ENCODE measurements at places on chromosomes 11 and 22.

DNA sequence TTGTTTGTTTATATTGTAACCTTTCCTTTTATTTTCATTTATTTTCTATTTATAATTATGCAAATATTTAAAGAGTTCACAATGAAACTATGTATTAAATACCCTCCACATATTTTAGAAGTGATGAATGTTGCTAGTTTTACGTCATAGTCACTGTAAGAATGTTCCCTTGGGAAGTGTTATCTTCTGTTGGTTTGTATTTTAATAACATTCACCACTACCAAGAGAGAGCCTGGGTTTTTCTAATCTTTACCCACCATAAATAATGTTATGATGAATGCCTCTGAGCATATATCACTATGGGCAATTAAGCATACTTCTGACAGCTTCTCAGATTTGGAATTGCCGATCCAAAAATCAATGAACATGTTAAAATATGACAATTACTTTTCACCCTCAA, 80.7 kb downstream of the GGT1 start:
- DNase-seq, result no peak

GRCh38 chr11:10862446-10862845, 4.6 kb upstream of the ZBED5 start:
- DNase-seq, result no peak

GRCh38 chr11:132357811-132358572, 987.6 kb downstream of the NTM start:
- no peak for DNase-seq

DNA sequence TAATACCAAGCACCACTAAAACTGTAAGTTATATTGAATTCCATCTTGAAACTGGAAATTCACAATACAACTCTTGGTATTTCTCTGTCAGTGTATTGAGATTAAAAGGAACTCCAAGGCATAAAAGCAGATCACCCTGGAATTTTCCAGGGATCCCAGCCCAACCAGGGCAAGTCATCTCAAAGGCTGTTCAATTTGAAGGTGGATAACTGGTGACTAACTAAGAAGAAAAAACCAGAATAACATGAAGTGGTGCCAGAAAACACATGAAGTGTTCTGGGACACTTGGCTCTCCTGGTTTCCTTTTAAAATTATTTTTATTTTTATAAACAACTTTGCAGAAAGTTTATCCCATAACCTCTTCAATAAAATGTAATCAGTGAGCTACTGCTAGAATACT, 7.8 kb upstream of the BMAL1 start:
- DNase-seq, result no peak

GRCh38 chr11:27363576-27364117, 632 bp upstream of the CCDC34 start:
- no peak for DNase-seq

GRCh38 chr22:39990686-39991085, 4.1 kb upstream of the FAM83F start:
- no peak for DNase-seq

- DNase-seq, result no peak
These were observed 14.3 kb upstream of the SCARF2 start for GRCh38 chr22:20451920-20452319.

GRCh38 chr11:134045799-134046635, 22.9 kb upstream of the JAM3 start:
- DNase-seq, result no peak

GRCh38 chr11:10807493-10808234, 1.1 kb downstream of the EIF4G2 start:
- no peak for DNase-seq

DNA sequence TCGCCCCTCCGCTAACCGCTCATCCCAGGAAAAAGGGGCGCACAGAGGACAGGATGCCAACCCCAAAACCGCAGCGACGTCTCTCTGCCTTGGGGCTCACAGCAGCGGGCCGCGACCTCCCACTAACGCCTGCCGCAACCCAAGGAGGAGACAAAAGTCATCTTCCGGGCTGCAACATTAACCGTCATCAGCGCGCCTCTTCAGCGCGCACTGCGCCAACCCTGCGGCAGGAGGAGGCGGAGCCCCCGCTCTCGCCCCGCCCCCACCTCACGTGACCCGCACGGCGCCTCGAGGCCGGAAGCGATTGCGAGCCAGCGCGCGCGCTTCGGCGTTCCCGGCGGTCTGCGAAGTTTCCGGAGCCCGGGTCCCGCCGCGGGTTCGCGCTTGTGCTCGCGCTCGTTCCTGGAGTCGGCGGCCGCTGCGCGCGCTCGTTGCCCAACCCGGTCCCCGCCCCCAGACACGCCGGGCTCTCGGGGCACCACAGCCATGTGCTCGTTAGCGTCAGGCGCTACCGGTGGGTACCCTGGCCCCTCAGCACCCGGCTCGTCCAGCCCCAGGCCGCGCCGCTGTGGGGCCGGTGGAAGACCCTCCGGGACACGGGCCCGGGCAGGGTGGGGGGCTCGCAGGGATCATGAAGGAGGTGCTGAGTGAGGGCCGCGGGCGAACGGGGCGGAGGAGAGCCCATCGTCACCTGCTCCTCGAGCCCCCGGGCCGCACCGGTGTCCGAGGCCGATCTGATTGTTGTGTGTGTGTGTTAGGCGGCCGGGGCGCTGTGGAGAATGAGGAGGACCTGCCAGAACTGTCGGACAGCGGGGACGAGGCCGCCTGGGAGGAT, at the start of gene PRMT3:
PRMT3 (plus strand) TSS at position 456 of the 835 bp plus-strand sequence; CDS start at position 487, 31 bp downstream.
- DNase-seq, result peak; percentile 58

DNA sequence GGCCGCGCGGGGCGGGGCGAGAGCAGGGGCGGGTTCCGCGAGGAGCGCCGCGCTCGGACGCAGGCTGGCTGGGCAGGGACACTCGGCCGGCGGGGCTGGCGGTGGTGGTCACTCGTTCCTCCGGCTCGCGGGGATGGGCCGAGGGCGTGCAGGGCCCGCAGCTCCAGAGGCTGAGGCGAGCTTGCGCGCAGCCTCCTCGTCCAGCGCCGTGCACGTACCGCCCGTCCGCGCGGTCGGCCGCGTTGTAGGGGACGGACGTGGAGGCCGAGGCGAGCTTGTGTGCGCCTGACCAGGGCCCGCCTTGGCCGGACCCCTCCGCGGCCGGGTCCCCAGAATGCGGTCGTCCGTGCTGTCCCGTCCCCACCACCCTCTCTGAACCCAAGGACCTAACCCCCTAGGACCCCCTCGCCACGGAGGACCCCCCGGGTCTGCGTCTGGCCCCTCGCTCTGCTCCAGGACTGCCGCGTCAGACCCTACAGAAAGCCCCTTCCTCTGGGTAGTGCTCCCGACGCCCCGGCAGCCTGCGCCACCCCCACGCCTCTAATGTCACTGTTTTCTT, 569 bp upstream of the YPEL1 start:
- DNase-seq, result no peak

- no peak for DNase-seq
These were observed 6.2 kb downstream of the PICALM start for GRCh38 chr11:86062719-86063118.

GRCh38 chr11:109739379-109739778, 317.4 kb downstream of the C11orf87 start:
- DNase-seq, result no peak

GRCh38 chr11:124222407-124222806, 18.5 kb upstream of the OR8G1 start:
- DNase-seq, result no peak

GRCh38 chr22:47698906-47699305, 936.5 kb downstream of the TBC1D22A start:
- no peak for DNase-seq

DNA sequence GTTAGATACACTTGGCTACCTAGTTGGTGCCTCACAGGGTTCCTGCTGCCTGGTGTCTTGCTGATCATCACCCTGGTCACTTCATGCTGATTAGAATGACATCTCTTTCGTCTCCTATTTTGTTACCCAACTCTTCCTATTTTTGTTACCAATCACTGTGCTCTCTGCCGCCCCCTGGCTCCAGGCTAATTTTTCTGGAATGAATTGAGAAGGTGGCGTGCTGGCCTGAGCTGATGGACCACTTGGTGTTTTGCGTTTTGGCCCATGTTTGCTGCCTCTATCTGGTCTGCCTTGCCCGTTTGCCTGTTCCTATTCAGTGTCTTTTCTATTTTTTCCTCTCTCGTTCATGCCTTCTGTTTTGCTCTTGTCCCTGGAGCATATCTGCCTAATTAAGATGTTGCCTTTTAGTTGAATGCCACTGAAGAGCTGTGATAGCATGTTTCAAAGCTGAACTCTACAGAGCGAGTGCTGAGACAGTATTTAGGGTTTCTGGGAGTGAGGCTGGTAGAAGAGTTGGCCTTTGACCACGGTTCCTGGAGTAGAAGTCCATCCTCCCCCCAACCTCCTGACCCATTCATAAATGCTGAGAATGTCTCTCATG, 5.9 kb upstream of the ATF4 start:
- no peak for DNase-seq

DNA sequence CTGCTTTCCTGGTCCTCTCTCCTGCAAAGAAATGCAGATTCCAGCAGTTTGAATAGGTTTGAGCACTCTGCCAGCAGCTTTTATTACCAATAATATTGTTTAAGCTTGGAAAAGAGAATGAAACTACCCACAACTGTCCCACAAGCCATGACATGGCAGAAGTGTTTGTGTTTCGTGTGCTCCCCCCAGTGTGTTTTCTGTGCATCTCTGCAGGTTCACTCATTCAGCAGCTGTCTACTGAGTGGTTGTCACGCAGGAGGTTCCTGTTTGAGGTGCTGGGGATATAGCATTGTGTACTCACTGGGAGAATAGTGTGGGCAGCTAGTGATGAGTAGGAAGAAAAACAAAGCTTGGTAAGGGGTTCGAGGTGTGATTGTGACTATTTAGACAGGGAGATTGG, 55.3 kb upstream of the SUSD2 start:
- DNase-seq, result no peak

- DNase-seq, result no peak
These were observed 7.0 kb downstream of the CD81 start for GRCh38 chr11:2383852-2384804.

- DNase-seq, result no peak
These were observed 50.7 kb downstream of the RRAS2 start for GRCh38 chr11:14308114-14308896.

DNA sequence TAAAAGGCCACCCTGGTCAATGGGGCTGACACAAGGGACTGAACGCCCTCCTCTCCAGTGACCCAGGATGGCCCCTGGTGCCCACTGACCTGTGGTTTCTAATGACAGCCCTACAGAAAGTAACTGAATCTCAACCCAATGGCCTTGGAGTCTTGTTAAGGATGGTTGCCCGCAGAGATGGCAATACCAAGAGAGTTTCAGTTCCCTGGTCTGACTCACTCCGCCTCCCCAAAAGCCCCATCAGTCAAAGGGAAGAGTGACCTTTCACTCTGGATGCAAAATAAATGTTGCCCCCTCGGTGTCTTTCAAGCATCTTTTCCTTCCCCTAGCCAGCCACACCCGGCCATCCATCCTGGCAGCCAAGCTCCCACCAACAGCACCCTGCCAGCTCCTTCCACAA, 57.7 kb upstream of the ISX start:
- DNase-seq, result no peak

- DNase-seq, result no peak
These were observed 534.5 kb downstream of the LRRC4C start for GRCh38 chr11:40924915-40925314.

DNA sequence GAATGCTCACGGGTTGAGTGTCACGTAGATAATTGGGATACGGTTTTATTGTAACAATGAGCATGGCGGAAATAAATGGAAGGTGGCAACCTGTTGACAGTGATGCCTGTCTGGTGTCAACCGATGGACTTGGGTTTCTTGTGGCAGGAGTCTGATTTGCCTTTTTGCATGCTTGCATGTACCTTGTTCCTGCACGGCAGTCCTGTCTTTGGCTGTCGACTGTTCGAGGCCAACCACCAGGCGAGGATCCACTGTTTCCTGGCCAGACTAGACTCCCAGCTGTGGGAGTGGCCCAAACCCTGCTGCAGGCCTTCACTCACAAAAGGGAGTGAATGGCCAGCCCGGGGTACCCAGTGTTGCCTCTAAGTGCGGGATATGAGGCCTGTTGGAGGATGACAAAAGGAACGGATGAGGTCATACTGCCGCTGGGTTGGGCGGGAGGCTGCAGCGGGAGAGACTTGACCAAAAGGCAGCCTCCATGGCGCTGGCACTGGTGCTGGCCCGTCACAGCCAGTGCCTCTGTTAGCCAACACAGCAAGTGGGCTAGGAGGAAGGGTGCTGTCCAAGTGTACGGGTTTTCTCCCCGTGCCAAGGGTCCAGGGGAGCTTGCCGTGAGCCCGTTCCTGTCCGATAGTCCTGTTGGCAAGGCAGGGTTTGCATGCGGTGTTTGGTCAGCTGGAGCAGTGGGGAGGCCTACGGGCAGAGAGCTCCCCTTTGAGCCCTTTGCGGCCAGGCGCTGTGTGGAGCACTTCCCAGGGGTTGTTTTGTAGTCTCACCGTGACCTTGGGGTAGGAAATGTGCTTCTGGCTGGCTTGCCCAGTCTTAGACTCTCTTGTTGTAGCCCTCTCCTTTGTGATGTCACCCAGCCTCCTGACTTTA, 974 bp downstream of the DGCR8 start:
- DNase-seq, result no peak

DNA sequence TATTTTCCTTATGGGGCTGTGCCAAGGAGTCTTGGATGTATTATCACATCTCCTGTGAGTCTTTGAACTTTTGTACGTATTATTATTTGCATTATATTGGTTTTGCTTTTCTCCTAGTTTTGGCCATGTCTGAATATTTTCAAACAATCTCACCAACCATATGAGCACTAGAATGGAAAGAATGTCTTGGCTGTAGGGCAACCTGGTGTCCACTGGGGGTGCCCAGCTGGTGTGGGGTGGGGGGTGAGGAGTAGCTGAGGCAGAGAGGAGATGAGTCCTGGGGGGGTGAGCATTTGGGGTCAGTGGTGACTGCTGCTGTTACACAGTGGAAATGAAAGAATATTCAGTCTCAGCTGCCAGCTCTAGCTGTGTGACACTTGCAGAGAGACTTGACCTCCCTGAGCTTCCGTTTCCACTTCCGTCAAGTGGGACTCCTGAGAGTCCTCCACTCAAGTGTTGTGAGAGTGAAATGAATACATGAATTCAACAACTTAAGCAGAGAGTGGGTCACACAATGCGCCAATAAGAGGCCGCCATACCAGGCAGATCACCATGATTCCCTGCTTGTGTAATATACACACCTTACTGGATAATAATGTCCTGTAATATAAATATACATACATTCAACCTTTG, 12.7 kb upstream of the PVALB start:
- no peak for DNase-seq

DNA sequence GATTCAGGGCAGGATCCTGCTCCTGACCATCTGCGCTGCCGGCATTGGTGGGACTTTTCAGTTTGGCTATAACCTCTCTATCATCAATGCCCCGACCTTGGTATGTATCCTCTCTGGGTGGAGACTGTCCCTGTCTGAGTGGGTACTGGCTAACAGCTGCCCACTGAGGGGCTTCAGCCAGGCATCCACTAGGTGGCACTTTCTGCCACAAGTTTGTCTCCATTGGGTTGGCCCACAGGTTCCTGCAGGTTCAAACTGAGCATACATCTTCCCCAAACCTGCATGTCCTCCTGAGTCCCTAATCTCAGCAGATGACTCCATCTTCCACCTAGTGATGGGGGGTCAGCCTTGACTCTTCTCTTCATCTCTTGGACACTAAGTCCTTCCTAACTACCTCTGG, 4.4 kb downstream of the SLC2A11 start:
- DNase-seq, result no peak

- no peak for DNase-seq
These were observed 49.8 kb downstream of the DCUN1D5 start for GRCh38 chr11:103042161-103042560.

- DNase-seq, result no peak
These were observed 17.9 kb downstream of the C1QTNF6 start for GRCh38 chr22:37169947-37170688.

GRCh38 chr11:115676206-115676605, 172.0 kb upstream of the CADM1 start:
- DNase-seq, result no peak

All from cortex of kidney (tissue), 1 donor.